ENCODE measurements at places on chromosomes 2 and 18.

GRCh38 chr2:122867941-122868340 is 1112.5 kb downstream of the TSN start:
- DNase-seq = no peak

GRCh38 chr2:138760676-138761075 is 19.5 kb downstream of the NXPH2 start:
- no peak for DNase-seq

DNA sequence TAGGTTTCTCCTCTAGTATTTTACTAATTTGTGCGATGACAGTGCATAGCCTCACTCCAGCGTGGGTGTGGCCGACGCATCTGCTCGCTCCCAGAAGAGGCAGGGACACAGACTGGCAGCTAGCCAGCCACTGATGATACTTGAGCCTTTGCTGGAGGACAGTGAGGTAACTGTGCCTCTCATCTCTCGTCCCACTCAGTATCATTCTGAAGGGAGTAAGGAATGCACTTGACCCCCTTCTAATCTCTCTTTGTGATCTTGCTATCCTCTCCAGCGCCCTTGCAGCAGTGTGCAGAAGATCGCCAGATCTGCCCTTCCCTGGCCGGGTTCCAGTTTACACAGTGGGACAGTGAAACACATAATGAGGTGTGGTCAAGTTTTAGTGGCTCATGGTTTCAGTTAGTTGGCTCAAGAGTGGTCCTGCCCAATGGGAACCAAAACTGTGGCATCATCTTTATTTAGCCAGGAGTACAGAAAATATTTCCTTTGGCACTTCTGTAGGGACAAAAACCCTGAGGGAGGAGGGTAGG is 17.5 kb downstream of the NCAPH start:
- peak; percentile 58 for DNase-seq

DNA sequence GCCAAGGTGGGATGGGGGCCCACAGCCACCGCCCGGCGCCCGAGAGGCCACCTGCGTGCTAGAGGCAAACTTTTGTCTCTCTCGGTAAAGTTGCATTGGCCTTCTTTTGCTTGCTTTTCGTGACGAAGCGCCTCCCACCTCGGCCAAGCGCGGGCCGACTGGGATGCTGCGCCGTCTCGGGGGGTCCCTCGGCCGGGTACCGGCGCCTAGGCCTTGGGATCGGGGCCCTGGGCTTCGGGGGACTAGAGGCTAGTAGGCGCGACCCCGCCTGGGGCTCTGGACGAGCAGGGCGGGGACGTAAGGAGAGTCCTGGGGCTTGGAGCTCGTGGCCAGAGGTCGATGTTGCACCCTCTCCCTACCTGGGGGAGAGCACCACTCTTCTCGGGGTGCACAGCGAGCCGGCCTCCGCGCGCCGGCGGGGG is 545 bp downstream of the GLI2 start:
- DNase-seq = peak; percentile 23

- DNase-seq = no peak
Observed at GRCh38 chr2:204964414-204964813, 419.1 kb downstream of the PARD3B start.

DNA sequence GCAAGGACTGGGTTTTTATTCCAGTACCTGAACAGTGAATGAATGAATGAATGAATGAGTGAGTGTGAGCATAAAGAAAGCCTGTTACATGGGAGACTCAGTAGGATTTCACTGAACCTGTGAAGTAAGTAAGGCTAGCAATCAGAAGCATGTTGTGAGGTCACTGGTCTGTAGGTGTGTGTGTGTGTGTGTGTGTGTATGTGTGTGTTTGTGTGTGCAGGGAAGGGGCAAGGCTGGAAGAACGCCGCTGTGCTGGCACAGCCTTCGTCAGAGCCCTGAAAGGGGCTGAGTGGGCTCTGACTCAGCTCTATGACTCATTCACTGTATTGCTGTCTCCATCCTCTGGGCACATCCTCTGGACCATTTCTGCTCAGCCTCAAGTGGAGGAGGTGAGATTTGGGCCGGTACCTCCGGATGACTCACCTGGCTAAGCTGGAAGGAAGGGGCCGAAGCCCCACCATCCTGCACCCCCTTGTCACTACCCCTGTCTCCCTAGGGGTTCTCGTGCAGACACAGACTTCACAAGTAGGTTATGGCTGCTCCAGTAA is 51.4 kb upstream of the MRPL33 start:
- DNase-seq = peak; percentile 94

GRCh38 chr2:239720361-239721360 is 304.5 kb downstream of the NDUFA10 start:
- no peak for DNase-seq

DNA sequence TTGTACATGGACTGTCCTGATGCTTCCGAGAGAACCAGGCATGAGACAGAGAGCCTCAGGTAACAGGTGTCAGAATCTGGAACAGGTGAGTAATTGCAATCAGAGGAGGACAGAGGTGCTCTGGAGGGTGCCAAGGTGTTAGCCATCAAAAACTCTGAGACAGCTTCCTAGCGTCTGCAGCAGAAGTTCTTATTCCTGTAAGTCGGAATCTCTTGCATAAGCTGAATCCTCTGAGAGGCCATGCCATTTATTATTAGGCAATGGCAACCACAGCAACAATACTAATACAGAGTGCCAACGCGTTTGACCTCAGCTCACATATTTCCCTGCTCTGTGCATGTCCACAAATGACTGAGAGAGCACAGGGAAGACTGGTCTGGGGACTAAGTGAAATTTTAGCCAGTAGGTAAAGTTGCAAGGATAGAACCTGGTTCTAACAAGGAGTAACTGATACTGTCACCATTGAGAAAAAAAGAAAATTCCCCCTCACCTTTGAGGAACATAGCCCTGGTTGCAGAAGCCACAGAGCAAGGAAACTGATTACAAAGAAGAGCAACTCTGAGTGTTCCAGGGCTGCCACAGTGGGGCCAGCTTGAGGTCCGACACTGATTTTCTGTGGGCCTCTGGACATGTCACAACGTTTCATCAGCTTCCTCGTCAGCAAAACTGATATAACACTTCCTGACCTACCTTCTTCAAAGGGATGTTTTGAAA is 55.1 kb upstream of the ACSL3 start:
- DNase-seq = peak; percentile 89

- no peak for DNase-seq
Observed at GRCh38 chr2:206095536-206096332, 9.8 kb upstream of the INO80D start.

DNA sequence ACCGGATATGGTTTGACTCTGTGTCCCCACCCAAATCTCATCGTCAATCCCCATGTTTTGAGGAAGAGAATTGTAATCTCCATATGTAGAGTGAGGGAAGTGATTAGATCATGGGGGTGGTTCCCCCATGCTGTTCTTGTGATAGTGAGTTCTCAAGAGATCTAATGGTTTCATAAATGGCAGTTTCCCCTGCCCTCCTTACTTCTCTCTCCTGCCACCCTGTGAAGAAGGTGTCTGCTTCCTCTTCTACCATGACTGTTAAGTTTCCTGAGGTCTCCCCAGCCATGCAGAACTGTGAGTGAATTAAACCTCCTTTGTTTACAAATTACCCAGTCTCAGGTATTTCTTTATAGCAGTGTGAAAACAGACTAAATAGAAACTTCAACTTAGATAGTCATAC is 69.5 kb downstream of the SESTD1 start:
- no peak for DNase-seq

DNA sequence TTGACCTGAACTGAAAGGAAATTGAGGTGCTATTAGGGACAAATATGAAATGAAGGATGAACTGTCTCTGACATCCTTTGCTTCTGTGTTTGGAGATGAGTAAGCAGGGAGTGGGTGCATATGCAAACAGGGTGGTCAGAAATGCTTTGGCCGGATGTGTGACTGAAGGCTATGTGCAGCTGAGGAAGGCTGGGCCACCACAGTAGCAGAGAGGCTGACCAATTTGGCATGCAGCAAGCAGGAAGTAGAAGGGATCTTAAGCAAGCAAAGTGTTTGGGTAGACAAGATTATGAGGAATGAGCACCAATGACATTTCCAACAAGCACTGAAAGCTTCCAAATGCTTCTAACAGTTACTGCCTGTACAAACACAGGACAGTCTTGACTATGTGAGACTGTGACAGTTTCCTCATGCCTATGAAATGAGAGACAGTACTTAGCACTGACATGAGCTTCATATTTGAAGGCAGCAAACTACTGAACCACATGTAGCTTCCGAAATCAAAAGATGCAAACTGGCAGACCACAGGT is 3.3 kb upstream of the ACTR3 start:
- peak; percentile 51 for DNase-seq

- no peak for DNase-seq
Observed at GRCh38 chr2:28366496-28367282, 26.0 kb upstream of the FOSL2 start.

DNA sequence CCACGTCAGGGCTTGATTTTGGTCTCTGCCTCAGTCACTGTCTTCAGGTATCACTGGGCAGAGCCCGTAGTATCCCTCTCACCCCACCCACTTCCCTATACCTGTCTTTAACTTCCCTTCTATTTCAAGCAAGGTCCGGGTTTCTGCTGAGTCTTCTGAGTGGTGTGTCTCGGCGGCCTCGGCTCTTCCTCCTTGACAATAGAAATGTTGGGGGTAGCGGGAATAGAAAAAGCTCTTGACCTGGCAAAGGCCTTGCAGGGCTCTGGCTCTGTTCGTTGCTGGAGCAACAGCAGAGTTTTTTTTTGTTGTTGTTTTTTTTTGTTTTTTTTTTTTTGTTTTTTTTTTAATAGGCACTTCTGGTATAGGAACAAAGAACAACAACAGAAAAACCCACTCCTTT is 16.0 kb upstream of the IGFBP5 start:
- no peak for DNase-seq

- DNase-seq = no peak
Observed at GRCh38 chr2:52955079-52955478, 812.5 kb upstream of the CHAC2 start.

DNA sequence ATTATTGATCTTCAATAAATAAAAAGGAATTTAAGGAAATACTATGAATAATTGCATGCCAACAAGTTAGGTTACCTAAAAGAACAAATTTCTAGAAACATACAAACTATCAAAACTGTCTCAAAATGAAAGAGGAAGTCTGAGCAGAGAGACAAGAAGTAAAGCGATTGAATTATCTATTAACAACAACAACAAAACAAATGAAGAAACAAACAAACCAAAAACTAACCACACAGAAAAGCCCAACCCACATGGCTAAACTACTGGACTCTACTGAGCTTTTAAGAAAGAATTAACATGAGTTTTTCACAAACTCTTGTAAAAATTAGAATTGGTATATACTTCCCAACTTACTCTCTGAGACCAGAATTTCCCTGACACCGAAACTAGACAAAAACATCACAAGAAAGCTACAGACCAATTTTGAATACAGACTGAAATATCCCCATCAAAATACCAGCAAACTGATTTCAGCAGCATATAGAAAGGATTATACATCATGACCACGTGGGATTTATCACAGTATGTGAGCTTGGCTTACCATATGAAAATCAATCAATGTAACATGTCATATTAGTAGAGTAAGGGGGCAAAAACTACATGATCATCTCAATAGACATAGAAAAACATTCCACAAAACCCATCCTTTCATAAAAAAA is 16.6 kb upstream of the GALNT1 start:
- no peak for DNase-seq

DNA sequence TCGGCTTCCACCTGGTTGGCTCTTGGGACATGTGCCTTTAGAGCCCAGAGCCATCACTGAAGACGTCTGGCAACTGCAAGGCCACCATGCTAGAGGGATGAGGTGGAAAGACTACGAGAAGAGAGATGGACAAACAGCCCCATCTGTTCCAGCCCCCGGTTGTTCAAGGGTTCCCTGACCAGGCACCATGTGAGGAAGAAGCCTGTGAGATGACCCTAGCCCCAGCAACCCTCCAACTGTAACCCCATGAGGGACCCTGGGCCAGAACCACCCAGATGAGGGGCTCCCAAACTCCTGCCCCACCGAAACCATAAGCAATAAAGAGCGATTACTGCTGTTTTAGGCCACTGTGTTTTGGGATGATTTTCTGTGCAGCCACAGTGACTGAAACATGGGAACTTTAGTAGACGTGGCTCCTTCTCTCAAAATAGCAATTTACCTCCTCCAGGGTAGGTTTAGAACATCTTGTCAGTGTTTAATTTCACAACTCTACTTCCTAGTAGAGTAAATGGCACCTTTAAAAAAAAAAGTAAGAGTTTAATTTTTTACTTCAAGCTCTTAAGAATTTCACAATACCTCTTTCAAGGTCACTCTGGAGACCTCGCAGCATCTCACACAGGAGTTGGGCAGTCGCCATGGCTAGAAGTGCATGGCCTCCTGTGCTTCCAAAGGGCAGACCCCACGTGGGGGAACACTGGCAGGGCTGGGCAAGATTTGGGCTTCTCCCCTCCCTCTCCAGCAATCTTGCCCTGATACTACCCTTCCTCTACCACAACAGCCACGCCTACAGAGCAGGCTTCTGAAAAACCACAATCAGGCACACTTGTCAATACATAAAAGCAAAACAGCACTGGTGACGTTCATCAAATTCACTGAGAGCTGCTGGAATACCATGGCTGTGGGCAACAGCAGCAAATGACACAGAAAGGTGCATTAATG is 48.8 kb downstream of the TMEM163 start:
- DNase-seq = no peak

DNA sequence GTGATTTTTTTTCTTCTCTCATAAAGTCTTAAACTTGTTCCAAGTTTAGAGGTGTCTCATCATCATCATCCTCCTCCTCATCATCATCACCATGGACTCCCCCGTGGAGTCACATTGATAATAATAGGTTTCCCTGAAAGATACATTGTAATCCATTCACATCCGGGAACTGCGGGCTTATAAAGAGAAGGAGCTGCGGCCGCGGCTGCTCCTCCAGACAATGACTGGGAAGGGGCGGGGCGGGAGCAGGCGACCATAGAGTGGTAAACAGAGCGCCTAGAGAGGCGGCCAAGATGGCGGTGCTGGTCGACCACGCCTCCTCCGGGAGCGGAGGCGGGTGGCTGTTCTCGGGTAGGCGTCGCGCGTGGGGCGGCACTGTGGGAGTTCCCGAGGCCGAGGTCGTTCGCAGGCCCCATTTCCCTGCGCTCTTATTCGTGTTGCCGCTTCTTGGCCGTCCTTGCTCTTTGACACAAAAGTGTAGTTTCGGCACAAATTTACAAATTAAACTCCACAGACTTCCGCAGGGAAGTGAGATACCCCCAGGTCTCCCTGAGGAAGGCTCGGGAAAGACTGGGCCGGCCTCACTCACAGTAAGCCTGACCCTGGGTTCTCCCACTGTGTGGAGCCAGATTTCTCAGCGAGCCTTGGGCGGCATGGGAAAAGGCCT is 1.8 kb upstream of the TCF4 start:
- peak; percentile 94 for DNase-seq

DNA sequence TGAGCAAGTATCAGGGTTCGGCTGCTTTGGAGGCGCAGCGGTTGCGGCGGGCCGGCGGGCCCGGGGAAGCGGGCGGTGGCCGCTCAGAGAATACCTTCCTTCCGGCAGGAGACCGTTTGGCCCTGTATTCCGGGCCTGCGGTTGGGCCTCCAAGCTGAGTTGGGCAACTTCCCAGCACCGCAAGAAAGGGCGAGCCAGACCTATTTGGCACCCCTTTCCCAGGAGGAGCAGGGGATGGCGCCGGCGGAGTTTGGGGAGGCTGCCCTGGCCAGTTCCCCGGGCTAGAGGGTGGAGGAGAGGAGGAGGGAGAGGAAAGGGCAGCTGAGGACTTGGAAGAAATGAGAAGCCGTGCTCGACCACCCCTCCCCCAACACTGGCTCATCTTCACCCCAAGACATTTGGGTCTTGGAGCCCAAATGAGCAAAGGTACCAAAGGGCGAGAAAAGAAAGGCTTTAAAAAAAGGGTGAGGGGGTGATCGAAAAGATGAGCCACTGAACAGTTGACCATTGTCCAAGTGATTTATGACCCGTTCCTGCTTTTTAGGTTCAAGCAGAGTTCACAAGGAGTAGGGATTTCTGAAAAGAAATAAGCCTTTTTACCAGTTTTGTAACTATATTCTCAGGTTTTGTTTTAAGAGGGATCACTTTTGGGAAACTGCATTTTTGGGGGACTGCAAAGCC is 8.4 kb downstream of the HOXD3 start:
- no peak for DNase-seq

Measured in MCF 10A (cell line).